ENCODE measurements at places on chromosomes 2 and 18.

DNA sequence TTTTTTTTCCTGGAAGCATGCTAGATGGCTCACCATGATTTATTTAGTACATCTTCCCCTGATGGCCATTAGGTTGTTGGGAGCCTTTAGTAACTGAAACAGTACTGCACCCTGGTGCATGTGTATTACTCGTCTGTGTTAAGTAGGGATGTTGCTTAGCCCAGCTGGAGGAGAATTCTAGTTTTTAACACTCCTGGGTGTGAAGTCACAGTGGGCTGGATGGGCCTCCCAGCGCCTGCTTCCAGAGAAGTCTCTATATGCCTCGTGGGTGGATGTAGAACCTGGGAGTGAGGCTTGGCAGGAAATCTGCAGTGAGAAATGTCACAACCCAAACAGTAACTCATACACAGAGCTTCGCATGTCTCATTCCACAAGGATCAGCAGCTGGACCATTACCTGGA, 28.9 kb upstream of the NT5DC4 start:
- peak; percentile 38 for DNase-seq

GRCh38 chr18:58535340-58536201, 93.3 kb downstream of the ALPK2 start:
- DNase-seq, result no peak

- DNase-seq, result no peak
These were observed 55.2 kb downstream of the UNC50 start for GRCh38 chr2:98663511-98664090.

GRCh38 chr2:100211521-100211920, 69.1 kb upstream of the AFF3 start:
- DNase-seq, result no peak

GRCh38 chr2:41127351-41127750, 675.5 kb upstream of the SLC8A1 start:
- DNase-seq, result no peak

GRCh38 chr2:233380132-233380895, 26.0 kb downstream of the DGKD start:
- no peak for DNase-seq

DNA sequence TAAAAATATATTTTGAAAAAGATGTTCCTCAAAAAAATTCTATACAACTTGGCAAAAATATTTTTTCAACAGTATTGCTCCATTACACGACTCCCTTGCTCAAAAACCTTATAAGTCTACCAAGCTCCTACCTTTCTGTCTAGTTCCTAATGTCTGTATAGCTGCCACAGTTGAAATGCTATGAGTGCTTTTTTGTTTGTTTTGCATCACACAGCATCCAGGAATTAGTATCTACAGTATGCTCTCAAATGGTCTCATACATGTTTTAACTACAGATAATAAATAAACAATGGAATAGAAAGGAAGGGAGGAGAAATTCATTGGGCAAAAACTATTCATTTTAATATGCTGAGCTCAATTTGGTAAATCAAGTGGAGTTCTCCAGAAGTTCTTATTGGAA, 17.3 kb downstream of the ACADL start:
- DNase-seq, result no peak

GRCh38 chr2:98539056-98539735, 69.1 kb downstream of the COA5 start:
- no peak for DNase-seq

DNA sequence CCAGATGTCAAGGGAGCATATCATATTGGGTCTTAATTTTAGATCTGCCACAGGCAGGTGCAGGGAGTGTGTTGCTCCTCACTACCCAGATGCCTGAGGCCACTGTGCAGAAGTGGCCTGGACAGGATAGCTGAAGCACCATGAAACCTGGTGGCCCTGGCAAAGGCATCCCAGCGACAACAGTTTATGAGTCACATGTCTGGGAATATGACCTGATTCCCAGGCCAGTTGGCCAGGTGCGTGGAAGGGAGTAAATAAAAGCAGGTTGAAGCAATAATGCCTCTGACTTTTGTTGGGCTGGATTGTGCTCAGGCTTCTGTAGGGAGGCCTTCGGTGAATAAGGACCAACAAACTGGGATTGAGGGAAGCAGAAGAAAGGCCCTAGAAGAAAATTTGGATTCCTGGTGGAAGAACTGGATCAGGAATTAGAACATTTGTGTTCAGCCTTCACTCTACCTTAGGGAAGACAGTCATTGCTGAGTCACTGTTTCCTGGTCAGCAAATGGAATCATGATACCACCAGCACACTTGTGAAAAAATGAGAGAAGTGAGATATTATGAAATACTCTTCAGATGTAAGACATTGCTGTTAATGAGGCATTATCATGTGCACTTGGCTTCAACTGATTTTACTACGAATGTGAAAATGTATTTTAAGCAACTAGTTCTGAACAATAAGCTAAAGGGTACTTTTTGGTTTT, 78.4 kb upstream of the ZNF516 start:
- DNase-seq, result peak; percentile 79

GRCh38 chr2:230564805-230565779, 147.6 kb upstream of the CAB39 start:
- DNase-seq, result peak; percentile 69

DNA sequence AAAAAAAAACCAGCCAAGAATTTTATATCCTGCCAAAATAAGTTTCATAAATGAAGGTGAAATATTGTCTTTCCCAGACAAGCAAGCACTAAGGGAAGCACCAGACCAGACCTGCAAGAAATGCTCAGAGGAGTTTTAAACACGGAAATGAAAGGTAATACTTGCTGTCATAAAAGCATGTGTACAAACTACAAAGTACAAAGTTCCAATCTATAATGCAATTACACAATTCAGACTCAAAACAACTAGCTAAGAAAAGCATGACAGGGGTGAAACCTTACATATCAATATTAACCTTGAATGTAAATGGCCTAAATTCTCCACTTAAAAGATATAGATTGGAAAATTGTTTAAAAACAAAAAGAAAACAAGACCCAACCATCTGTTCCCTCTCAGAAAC, 45.0 kb upstream of the ASXL3 start:
- no peak for DNase-seq

GRCh38 chr18:30903566-30903965, 139.0 kb downstream of the DSC3 start:
- DNase-seq, result no peak

DNA sequence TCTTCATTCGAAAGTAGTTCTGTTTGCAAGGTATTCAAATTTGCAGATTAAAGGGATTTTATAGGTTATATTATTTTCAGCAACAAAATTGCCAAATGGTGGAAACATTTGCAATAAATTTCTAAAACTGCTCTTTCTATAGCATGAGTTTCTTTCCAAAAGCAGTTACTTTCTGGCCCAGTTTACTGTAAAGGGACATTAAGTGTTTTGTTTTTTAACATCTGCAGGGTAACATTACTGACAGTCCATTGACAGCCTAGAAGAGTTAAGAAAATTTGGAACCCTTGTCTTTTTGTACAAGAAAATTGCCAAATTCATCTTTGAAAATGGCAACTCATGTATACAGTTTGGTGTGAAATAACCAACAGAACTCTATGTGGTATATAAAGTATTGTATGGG, 375.1 kb downstream of the SETBP1 start:
- DNase-seq, result no peak

- DNase-seq, result no peak
These were observed 20.7 kb upstream of the NT5DC4 start for GRCh38 chr2:112699984-112700667.

- DNase-seq, result peak; percentile 51
These were observed 65.6 kb downstream of the CYP26B1 start for GRCh38 chr2:72082021-72082601.

GRCh38 chr18:69895066-69896047, 52.3 kb downstream of the CD226 start:
- DNase-seq, result no peak

DNA sequence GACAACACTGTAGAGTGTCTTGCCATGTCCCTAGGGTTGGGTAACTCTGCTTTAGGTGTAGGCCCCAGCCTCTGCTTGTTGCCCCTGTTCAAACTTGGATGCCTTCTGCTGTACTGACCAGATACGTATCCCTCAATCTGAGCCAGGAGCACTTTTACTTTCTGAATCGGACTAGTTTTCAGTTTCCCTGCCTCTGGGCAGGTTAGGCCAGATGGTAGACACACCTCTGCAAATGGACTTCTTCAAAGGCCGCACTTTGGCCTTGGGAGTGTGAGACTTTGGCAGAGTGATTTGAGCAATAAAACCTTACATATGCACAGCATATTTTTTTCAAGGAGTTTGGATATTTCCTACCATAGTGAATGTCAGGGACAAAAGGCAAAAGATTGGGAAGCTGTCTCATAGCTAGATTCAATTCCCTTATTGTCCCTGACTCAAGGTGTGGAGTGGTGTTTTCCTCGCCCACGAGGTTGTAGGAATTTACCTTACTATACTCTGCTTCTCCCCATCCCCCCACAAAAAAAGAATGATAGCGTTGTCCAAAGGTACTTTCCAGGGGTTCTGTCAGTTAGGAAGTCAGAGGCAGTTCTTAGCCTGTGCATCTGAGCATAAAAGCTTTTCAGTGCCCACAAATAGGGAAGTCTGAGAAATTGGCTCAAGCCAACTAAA, 15.3 kb upstream of the PARD3B start:
- no peak for DNase-seq

DNA sequence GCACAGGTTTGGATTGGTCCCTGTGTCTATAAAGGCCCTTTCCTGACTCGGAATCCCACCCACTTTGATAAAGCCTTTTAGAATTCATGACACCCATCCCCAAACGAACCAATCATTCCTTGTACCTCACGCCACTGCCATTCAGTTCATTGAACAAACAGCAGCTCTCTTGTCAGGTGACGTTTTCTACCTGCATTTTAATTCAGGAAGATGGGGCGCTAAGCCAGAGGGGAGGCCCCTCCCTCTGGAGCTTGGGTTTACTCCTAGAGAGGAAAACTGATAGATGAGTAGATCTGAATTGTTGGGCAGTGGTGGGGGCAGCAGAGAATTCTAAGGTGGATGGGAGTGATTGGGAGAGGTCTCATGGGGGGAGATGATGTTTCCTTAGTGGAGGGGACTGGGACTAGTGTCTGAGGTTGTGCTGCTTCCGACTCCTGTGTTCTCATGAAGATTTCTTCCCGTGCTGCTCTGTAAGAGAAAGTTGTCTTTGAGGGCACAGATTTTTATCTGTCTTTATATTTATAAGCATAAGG, 9.6 kb downstream of the RRM2 start:
- DNase-seq, result no peak

GRCh38 chr2:54409752-54410151, 46.4 kb upstream of the SPTBN1 start:
- no peak for DNase-seq

DNA sequence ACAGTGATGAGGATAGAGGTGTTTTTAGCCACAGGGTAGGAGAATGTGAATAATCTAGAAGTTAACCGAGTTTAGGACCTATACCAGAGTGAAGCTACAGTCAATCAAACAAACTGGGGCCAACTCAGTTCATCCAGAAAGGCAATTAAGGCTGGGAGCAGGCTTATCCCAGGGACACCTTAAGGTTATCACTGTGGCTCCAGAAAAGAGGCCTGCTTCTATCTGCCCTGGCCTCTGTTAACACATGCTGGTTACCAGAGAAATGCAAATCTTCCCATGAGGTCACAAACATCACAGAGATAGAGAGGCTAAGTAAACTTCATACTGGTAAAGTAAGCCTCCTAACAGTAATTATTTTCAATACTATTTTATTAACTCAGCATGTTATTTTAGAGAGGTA, 93.2 kb upstream of the GRB14 start:
- DNase-seq, result no peak

- DNase-seq, result no peak
These were observed 235.2 kb downstream of the TDRD15 start for GRCh38 chr2:21358976-21359375.

DNA sequence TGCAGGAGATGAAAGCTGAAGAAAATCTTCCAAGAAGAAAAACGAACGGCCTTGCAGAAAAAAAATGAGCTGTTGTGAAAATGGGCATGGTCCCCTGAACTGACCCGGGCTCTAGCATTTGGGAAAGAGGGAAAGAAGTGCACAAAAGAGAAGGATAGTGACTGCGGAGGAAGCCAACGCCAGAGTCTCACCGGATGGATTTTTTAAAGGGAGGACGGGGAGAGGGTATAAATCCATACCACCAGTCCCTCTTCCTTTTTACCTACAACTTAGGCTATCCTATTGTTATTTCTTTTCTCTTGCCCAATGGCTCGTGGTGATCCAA, 601 bp downstream of the WDR35 start:
- no peak for DNase-seq

GRCh38 chr2:11069566-11070185, 85.6 kb upstream of the SLC66A3 start:
- no peak for DNase-seq

DNA sequence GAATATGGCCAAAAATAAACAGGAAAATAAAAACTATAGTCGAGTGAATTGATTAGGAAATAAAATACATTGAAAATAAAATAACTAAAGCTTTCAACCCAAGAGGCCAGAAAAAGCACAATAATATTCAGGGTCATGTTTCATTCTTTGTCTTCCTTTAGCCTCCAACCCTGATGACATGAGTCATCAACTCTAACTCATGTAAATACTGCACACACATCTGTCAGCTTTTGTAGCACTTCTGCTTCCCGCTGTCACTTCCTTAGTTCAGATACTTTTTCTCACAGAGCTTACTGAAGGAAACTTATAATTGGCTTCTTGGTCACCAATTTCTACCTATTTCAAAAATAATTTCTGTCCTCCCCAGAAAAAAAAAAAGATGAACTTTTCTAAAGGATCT, 112.8 kb downstream of the UPP2 start:
- DNase-seq, result peak; percentile 36
